ENCODE measurements at places on chromosomes 5 and 9.

DNA sequence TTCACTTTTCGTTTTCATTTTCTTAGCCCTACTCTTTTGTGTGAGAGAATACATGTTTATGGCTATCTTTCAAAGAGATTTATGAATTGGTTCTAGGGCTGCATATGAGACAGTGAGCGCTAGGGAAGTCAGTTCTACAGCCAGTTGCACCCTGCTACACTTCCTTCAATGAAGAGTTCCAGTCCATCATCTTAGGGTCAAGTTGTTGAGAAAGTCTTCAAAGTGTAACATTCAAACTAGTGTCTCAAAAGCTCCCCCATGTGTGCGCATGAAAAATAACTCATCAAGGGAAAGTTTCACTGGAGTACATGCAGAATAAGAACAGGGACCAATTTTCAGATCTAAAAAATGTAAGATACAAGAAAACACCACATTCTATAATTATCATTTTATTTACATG, 317.2 kb downstream of the DEPDC1B start:
- no peak for DNase-seq

- DNase-seq: no peak
These were observed 241.1 kb upstream of the KLF4 start for GRCh38 chr9:107730666-107731065.

GRCh38 chr9:110106661-110107060, 101.3 kb downstream of the C9orf152 start:
- DNase-seq: no peak

- no peak for DNase-seq
These were observed 235.3 kb downstream of the GABRB2 start for GRCh38 chr5:161311146-161311708.

DNA sequence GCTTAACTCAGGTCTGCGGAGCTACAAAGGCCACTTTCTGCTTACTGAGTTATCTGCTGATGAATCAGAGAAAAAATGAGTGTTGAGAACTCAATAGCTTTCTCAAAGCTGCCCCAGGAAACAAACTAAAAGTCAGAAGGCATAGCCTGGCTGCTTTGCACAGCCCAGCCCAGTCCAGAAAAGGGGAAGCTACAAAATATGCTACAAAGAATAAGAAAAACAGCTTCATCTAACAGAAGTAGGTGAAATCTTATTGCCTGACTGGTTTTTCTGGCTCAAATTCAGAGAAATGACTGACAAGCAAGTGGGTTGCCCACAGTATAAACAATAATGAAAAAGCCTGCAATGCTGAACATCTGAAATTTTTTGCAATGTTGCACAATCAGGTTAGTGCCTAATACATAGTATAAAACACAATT, 156.2 kb downstream of the PPP2R2B start:
- no peak for DNase-seq

- no peak for DNase-seq
These were observed 79.5 kb upstream of the MSX2 start for GRCh38 chr5:174644923-174645322.

DNA sequence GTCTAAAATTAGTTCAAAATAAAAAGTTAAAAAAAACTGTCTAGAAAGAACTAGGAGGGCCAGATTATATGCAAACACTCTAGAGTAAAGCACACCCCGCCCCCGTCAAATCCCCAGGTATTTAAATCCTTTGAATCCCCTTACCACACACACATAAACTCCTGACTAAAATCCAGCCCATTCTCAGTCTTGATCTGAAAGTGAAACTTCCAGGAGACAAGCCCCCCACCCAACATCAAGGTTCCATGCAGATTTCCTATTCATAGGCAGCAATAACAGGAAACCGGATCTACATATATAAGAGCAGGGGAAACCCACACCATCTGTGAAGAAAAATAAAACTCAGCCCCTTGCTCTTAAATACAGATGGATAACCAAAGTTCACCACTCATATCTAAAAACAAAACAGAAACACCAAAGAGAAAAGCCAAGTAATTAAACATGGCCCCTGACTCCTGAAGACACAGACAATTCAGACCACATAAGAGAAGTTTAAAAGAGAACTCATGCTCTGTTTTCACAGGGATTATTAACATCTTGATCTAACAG, 42.3 kb downstream of the MARCHF3 start:
- no peak for DNase-seq

DNA sequence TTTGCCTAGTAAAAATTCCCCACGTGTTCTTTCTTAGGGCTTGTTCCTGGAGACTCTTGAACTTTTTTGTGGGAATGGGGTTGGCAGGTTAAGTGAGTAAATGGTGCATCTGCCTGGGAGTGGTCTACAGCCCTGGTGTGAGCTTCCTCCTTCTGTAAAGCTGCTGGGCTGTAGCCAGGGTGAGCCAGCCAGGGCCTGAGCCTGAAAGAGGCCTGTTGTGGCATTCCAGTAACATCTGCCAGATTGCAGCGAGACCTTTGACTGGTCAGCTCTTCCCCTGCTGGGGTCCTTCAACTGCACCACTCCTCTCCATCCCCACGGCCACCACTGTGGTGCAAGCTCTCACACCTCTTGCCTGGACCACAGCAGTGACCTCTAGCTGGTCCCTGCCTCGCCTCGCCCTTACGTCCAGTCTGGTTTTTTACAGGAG, 47.5 kb downstream of the SLC22A5 start:
- no peak for DNase-seq

DNA sequence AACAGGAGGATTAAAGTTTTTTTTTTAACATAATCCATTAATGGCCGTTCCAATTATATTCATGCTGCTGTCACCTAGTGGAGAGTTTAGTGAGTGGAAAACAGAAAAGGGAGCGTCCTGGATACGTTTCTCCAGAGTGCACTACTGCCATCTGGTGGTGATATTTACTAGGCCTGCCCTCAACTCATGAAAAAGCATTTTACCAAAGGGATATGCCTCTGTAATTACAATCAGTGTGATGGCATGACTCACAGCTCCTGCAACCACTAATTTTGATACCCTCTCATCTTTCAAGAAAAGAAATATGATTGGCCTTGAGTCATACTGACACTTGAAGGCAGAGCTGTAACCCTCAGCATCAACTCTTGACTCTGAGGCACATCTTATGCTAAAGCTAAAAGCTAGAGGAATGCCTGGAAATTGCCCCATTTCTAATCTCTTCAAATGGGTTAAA, 20.1 kb downstream of the MINAR2 start:
- peak; percentile 35 for DNase-seq

GRCh38 chr5:1436036-1436435, 9.2 kb downstream of the SLC6A3 start:
- DNase-seq: no peak

GRCh38 chr9:10172476-10172875, 440.3 kb downstream of the PTPRD start:
- DNase-seq: no peak

DNA sequence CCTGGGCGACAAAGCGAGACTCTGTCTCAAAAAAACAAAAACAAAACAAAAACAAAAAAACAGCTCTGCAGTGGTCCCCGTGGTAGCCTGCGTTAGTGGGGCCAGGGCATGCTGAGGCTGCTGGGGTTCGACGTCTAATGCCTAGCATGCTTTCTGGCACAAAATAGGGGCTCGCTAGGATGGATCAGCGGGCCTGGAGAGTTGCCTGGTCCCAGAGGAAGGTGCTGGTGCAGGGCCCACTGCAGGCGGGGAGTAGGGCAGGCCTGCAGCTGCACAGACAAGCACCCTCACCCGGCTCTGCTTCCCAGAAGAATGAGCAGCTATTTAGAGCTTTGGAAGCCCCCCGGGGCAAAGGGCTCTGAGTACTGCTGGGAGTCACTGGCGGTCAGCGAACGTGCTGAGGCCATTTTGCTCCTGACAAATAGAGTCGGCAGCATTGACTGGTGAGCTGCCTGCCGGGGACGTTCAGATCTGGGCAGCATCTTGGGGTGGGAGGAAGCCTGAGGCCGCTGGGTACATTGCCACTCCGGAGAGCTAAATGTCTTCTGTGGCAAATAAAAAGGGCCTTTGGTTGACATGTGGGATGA, 126.7 kb downstream of the OLFM1 start:
- DNase-seq: no peak

DNA sequence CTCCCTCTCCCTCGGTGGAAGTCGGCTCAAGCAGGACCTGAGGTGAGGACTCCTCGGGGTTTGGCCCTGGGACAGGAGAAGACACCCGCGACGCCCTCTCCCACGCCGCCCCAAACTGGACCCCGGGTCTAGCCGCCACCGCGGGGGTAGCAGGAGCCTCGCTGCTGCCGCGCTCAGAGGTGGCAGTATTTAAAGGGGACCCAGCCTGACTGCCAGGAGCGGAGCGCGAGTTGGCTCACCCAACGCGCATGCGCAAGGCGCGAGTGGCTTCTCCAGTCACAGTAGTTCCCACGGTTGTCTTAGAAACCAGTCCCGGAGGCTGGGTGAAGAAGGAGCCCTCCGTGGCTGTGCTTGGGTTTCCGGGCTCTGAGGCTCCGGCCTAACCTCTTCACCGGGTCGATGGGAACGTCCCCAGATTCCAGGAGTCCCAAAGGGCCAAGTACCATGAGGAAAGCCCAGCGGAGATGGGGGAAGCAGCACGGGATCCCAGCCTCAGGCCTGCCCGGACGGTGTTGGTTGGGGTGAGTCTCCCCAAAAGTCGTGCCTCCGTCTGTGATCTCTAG, 477.8 kb downstream of the SPATA31A7 start:
- no peak for DNase-seq

- no peak for DNase-seq
These were observed 79.4 kb downstream of the SLC1A3 start for GRCh38 chr5:36685631-36686288.

- DNase-seq: no peak
These were observed 15.1 kb downstream of the SLCO6A1 start for GRCh38 chr5:102483736-102484135.

GRCh38 chr9:135857371-135857786, 50.0 kb downstream of the CAMSAP1 start:
- DNase-seq: no peak

- no peak for DNase-seq
These were observed 707 bp downstream of the PIP5K1B start for GRCh38 chr9:68705531-68706362.

- no peak for DNase-seq
These were observed 35.2 kb downstream of the LMNB1 start for GRCh38 chr5:126812199-126812570.

DNA sequence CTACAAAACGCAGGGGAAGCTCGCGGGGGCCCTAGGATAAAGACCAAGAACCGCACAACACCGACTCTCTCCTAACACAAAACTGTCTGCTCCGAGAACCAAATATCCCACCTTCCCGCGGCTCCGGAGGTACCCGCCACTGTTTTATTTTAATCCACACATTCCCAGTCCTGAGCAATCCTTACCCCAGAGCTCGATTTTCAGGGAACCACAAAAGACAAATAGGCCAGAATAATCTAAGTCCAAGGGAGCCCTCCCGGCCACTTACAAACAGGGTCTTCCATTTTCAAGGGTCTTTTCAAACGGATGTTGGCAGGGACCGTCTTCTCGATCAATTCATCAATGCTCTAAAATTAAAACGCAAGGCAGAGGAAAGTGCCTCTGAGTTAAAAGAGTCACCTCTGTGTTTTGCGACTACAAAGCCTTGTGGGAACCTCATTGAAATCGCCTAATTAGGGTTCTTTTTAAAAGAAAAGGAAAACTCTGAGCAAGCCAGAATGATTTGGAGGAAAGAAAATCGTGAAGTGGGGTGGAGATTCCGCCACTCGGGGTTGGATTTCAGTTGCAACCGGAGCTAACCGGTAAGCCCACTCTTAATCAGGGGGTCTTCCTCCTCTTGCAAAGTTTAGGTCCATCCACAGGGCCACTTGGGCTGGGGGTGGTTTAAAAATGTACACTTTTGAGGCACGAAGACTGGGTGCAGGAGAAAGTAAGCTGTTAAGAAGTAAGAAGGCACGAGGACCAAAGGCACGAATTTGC, 1.0 kb downstream of the GLDC start:
- DNase-seq: no peak

DNA sequence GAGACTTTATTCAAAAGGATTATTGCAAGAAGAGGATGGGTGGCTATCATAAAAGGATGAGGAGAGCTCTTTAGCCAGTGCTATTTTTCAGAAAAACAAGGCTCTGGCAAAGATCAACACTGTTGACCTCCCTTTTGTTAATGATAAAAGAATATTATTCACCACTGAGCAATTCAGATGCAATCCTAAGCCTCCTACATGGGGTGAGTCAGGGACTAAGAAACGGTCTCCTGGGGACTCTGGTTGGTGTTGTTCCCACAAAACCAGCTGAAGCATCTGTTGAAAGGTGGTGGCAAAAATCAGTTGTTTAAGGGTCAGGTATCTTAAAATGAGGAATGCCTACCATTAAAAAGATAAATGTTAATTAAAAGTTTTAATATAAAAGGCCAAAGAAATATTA, 7.7 kb upstream of the GCNT1 start:
- no peak for DNase-seq

DNA sequence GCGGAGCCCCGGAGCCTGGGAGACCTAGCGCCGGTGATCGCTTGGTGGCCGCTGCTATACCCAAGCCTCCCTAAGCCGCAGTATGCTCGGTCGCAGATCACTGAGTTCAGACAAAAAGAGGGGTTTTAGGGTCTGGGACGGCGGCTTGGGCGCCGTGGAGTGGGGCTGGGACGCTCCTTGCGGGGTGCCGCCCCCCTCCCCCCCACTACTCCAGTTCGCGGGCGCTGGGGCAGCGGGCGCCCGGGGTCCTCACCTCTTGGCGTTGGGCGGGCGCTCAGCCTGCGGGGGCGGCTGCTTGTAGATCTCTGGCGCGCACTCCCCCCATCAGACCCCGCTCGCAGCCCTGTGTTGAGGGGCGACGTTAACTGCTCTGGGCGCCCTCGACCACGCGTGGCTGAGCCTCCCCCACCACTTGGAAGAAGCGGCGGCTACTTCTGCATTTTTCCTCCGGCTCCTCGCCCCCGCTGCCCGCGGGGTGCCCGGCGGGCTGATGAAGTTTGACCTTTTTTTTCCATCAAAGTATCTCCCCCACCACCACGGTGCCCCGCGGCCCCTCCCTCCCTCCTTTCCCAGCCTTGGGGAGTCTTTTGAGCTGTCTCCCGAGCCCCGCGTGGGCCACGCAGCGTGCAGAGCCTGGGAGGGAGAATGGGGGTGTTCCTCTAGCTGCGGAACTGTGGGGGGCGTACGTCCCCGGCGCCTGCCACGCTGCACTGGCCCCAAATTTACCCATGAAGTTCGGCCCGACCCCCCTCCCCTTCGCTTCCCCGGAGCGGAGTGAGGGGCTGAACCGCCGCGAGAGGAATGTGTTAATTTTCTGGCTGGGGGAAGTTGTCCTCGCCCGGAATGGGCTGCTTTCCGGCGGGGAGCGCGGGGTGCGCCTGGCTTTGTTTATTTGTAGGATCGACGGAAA, 1.2 kb downstream of the CXXC5 start:
- no peak for DNase-seq

GRCh38 chr5:13328316-13328715, 616.2 kb downstream of the DNAH5 start:
- DNase-seq: no peak

- no peak for DNase-seq
These were observed 6.9 kb upstream of the MEIKIN start for GRCh38 chr5:131952301-131952857.

GRCh38 chr9:23586906-23587305, 239.1 kb downstream of the ELAVL2 start:
- no peak for DNase-seq

DNA sequence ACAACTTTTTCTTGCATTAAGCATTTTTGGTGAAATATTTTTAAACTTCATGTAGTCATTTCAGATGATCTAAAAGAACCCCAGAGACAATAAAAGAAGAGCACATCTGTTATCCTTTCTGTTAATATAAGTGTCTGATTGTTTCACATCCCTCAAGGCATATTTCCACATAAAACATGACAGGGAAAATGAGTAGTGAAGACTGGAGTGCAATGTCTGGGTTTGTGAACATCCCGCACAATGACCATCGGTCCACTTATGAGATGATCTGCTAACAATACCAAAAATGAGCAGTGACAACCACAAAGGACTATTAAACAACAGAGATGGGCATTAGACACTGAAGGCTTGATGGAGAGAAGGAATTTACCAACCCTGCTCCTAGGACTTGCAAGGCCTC, 209.1 kb downstream of the NR2F1-AS1 start:
- DNase-seq: no peak

Data from CD8-positive, alpha-beta memory T cell (primary cell).